ENCODE measurements at places on chromosomes 12 and 14. TPM values are rescaled to one million over a fixed set of nuclear protein-coding genes. Genes with fewer than 3 reads are reported as not detected.

The FOXG1 gene
- polyA plus RNA-seq, result 0.01 TPM

GRCh38 chr12:100926669-100927248 is 132.2 kb downstream of the ANO4 start:
- no peaks in the 10 kb centered on the region for H3K27me3 ChIP-seq
- no peak overlapping the region for H3K4me3 ChIP-seq
- no peak overlapping the region for H3K27ac ChIP-seq
- H3K4me1 ChIP-seq, result no peaks in the 10 kb centered on the region
- peak; percentile 12 for DNase-seq
- no peaks in the 10 kb centered on the region for H3K36me3 ChIP-seq

The TAS2R30 gene
- not detected for polyA plus RNA-seq

The FGF6 gene
- not detected for polyA plus RNA-seq

The ENDOU gene
- 0.09 TPM for polyA plus RNA-seq

GRCh38 chr14:52032204-52032801 is 36.6 kb downstream of the NID2 start:
- H3K27me3 ChIP-seq, result no peaks in the 10 kb centered on the region
- no peak overlapping the region for H3K4me3 ChIP-seq
- peak overlapping the region; percentile 70 for H3K27ac ChIP-seq
- H3K36me3 ChIP-seq, result peaks cover 15% of the 10 kb centered on the region
- no peak for DNase-seq
- H3K4me1 ChIP-seq, result peaks cover 26% of the 10 kb centered on the region

The LRRC10 gene
- polyA plus RNA-seq, result not detected
